GM23338 (cell line): ENCODE measurements at places on chromosomes 3 and 15.

GRCh38 chr3:128794067-128794768, 68.2 kb downstream of the RAB7A start:
- DNase-seq = no peak

DNA sequence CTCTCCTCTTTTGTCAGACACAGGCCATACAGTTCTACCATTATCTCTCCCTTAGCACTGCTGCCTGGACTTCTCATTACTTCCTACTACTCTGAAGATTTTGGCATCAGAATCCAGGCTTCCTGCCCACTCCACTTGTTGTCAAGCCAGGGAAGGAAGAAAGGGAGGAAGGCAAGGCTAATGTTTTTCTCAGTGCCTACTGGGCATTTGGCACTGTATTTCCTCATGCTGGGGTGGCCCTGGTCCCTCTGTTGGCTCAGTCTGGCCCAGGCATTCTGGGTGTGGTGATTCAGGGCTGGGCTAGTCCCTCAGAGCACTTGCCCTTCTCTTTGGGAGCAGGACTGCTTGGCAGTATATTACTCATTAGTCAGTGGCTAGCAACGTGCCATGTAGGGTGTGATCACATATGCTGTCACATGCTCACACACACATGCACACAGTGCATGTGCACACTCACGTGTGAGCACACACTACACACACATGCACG, 52.9 kb downstream of the BSN start:
- no peak for DNase-seq

DNA sequence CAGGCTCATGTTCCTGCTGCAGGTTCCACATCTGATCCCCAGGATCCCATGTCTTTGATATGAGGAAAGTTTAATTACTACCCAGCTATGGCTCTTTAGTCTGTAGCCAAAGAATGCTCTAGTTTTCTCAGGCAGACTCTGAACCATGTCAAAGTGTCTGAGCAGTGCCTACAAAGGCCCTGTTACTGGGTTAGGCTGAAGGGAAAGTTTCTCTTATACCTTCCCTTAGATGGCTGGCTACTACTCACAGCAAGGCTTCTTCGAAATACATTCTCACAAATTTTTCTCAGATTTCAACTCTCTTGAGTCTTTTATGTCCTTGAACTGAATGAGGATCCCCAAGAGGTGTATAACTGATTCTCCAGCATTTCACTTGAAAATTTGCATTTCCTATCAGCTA, 102.4 kb downstream of the NR1D2 start:
- DNase-seq = no peak

DNA sequence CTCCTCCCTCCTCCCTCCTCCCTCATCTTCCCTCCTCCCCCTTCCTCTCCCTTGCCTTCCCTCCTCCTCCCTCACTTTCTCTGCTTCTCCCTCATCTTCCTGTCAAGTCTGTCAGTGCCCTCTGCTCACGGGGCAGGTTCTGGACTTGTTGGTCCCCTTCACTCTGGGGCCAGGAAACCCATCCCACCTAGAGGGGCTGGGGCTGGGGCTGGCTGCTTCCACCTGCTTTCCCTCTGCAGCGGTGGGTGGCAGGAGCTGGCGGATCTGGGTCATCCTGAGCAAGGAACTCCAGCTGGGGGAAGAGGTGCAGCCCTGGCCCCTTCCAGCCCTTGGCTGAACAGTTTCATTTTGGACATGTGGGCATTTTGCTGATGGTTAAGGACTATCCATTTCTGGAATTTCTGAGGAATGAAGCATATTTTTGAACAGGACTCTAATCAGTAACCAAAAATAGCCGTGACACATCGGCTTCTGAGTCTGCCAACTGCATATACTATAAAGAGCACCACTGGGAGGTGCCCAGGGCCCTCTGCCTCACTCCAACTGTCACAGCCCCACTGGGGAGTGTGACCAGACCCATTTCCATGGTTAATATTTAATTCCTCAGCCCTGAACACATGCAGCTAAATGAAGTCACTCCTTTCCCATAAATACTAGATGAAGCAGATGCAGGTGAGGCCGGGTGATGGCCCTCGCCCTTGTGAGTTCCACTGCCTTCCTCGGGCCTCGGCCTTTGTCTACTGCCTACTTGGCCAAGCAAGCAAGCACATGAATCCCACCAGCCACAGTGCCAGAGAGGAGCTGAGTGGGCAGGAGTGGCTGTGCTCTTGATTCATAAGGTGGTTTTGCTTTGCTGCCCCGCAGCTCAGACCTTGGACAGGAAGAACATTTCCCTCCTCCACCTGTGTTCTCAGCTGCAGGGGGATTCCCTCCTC, 39.8 kb downstream of the CHDH start:
- no peak for DNase-seq

DNA sequence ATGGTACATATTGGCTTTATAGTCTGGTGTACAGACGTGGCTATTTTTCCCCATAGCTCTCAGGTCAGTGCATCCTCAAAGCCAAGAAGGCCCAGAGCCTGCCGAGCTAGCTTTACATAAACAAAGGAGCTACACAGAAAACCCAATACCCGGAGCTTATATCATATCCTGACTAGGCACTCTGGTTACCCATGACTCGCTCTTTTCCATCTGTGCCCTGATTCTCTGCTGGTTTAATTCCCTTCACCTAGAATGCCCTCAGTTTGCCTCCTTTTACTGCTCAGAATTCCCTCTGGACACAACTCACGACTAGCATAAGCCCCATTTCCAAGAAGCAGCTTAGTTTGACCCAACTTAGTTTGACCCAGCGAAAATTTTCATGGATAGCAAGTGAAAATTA, 110.8 kb downstream of the TIGIT start:
- no peak for DNase-seq

DNA sequence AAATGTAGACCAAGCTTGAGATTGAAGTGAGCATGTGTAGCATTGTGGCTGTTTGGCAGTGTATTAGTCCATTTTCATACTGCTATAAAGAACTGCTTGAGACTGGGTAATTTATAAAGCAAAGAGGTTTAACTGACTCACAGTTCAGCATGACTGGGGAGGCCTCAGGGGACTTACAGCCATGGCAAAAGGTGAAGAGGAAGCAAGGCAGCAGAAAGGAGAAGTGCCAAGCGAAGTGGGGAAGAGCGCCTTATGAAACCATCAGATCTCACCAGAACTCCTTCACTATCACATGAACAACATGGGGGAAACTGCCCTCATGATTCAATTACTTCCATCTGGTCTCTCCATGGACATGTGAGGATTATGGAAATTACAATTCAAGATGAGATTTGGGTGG, 8.6 kb upstream of the CERS3 start:
- no peak for DNase-seq

- peak; percentile 8 for DNase-seq
Observed at GRCh38 chr3:11274566-11275142, 2.5 kb downstream of the ATG7 start.

DNA sequence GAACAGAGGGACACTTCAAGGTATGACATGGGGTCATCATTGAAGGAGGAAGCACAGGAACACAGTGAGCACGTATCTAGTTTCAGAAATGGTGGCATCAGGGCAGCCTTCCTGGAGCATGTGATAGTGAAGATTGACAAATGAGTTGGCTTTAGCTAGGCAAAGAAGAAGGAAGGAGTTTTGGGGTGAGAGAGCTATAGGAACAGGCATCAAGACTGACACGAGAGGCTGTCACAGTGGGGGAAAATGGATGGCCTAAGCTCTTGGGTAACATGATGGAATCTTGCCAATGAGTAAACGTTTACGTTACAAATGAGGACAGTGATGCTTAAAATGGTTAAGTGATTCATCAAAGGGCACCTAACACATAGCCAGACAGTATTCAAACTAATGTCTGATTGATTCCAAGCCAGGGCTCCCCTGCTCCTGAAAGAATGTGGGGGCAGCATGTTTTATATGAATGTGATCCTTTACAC, 23.1 kb upstream of the GPR171 start:
- no peak for DNase-seq

DNA sequence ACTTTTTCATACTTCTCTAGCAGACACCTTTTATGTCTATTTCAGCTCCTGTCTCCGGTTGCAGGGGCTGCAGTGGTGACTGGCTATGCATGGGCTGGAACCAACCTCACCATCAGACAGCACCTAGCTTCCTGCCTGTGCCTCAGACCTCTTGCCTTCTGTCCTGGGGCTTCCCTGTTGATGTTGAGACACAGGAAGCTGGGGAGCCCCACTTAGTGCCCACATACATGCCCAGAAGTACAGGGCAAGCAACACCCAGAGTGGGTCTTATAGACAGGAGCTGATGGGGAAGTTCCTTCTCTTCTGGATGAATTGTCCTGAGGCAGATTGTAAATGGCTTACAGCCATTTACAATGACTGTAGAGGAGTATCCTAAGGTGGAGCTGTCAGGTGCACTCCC, 65.3 kb upstream of the SIAH2 start:
- no peak for DNase-seq

DNA sequence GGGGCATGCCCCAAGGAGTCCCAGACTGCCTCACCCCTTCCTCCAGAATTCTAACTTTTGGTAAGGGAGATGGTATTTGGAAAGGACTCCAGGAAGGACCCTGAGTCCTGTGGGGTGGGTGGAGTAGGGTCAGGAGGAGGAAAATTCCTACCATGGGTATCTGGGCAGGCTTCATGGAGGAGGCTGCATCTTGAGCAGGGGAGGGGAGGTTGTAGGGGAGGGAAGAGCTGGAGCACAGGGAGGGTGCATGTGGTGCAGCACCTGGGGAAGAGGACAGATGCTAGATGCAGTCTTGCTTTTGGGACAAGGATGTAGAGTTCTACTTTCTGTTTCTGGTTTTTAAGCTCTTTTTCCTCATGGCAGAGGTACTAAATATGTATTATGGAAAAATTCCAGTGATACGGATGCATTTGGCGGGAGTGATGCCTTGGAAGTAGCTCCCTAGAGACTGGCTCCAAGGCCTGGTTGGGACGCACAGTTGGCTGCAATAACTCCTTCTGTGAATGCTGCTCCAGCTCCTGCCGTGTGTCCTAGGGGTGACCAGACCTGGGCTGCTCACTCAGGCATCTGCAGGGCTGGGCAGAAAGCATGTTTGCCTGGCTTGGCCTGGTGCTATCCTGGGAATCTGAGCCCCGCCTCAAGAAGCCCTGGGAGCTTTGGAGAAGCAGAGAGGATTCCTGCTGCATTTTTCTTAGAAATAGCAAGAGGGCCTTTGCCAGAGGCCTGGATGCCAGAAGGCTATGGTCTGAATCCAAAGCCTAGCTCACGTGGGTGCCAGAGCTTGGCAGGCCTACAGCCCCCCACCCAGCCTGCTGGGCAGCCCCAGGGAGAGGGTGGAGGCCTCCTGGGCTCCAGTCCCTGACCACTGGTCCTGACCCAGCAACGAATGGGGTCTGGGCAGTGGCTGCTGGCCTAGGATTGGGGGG, 10.1 kb downstream of the SEMA3F start:
- DNase-seq = no peak

DNA sequence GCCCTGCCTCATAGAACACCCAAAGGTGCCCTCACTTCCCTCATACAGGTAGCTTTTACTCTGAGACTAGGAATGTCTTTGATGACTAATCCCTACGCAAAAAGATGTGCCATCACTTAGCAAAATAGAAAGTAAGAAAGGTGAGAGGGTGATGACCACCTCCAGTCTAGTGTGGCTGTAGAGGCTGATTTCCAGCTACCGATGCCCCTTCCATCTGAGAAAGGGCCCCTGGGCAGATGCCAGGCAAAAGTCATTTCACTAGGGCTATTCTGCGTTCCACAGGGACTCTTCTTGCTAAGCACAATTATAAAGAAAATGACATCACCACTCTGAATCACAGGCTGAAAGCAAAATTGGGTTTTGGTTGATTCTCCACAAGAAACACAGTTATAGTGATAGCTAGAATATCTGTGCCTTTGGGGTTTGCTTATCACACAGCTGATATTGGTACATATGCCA, 77.4 kb downstream of the RBPMS2 start:
- no peak for DNase-seq

- DNase-seq = peak; percentile 89
Observed at GRCh38 chr3:138434276-138434874, at the start of gene ESYT3. Gene ESYT3 (plus strand): TSS chr3:138434616. CDS start chr3:138434799, 183 bp downstream.
